CD4-positive, alpha-beta T cell treated with Interleukin-15 for 4 hours (primary cell): ENCODE measurements at places on chromosomes 7 and 10.

- DNase-seq: no peak
Observed at GRCh38 chr10:49567810-49568209, 28.9 kb upstream of the ERCC6 start.

- DNase-seq: no peak
Observed at GRCh38 chr7:38123494-38123893, 54.6 kb upstream of the STARD3NL start.

DNA sequence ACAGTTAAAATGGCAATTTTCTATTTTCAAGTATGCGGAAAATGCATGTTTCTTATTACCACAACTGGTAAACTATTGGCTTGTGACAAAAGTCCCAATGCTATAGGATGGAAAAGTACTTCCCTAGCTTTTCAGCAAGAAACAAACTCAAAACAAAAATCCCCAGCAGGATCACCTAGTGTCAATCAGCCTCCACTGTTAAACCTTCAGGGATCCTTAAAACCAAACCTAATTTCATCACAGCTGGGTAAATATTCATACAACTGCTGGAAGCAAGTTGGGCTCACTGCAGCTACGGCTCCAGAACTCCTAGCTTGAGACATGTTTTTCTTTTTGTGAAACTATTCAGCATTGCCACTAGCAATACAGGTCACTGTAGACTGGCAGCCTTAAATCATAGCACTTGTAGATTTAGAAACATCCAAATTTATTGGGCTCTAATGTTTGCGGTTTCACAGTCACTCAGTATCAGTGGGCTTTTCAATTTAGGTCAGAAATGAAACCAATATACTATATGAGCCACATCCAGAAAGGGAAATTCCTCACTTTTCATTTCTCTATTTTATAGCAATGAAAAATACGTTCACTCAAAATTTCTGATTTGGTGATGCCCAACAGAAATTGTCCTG, 145.2 kb upstream of the ANK3 start:
- no peak for DNase-seq

GRCh38 chr7:129443612-129444011, 9.4 kb downstream of the STRIP2 start:
- no peak for DNase-seq

DNA sequence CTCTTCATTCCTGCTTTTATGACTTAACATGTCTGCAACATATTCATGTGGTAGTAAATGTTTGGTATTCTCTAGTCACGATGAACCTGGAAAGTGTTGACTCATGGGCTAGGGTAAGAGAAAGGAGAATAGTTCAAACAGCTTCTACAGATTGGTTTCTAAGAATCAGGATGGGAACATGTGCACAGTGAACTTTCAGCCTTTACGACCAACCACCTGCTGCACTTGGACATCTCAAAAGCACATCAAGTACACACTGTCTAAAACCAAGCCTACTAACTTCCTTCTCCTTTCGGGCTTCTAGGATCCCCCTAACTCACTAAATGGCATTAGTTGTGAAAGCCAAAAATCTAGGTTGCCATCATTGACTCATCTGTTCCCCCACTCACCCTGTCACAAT, 85.5 kb downstream of the CUL2 start:
- DNase-seq: no peak

GRCh38 chr10:18214691-18215563, 74.7 kb downstream of the CACNB2 start:
- peak; percentile 11 for DNase-seq

DNA sequence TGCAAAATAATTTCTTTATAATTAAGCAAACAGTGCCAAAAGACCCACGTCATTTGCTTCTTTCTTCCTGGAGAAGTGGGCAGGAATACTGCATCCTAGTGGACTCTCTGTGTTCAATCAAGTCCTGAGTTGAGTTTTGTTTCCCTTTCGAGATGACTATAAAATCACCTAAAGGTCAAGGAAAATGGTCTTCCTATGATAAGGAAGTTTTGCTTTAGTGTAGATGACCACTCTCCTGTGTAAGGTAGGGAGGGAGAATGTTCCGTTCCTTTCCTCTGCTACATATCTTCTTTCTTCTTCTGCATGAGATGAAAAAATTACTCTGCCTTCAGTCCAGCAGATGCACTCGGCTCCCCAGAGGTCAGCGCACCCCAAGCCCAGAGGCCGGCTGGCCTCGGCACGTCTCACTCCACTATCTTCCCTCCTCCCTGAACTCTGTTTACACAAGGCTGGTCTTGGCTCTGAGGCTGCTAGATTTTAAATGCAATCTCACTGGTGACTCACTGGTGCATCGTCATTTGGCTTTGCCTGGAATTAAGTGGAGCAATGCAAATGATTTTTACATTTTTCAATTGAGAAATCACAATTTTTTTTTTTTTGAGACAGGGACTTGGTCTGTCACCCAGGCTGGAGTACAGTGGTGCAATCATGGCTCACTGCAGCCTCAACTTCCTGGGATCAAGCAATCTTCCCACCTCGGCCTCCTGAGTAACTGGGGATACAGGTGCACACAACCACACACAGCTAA, 18.6 kb upstream of the VDAC2 start:
- no peak for DNase-seq

GRCh38 chr10:12874501-12874900, 127.0 kb downstream of the CCDC3 start:
- DNase-seq: no peak

- DNase-seq: no peak
Observed at GRCh38 chr7:156003220-156004162, 191.2 kb upstream of the SHH start.

GRCh38 chr7:77498659-77499379, 38.3 kb upstream of the PTPN12 start:
- no peak for DNase-seq

DNA sequence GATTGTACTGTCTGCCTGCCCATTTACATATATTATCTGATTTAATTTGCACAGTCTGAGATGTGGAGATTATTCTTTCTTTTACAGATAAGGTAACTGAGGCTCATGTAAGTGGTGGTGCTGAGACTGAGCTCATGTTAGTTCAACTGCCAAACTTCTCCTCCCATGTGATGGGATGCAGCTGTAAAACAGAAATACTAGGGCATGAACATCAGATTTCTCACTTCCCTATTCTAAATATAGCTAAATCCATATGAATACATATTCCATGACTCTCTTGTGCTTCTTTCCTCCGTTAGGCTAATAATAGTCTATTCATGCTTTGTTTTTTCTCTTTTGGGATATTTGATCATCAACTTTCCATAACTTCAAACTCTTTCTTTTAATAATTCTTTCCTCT, 84.7 kb downstream of the PTPRZ1 start:
- DNase-seq: no peak

DNA sequence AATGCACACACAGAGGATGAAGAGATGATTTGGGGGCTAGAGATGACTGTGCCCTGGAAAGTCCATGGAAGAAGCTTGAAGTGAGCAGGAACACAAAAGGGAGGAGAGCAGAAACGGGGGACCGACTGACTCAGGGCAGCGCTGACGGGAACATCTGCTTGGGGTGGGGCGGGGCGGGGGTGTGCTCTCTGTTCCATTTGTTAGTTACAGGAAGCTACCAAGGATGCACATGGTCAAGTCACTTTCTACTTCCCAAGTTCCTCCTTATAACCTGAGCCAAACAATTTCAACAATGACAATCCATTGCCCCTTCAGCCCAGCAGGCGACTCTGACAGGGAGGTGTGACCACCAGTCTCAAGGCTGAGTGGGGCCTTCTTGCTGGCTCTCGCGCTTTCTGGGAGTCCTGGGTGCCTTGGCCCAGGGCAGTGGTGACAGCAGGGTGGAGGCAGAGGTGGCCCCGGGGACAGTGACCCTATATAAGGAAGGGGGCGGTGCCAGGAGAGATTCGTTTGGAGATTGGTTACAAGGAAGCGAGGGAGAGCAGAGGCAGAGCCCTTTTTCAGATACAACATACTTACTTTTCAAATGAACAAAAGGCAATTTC, 39.6 kb downstream of the CLEC2L start:
- DNase-seq: no peak
